CD4-positive, alpha-beta T cell treated with Interferon gamma for 1 hour (primary cell): ENCODE measurements at places on chromosomes 7 and 10.

DNA sequence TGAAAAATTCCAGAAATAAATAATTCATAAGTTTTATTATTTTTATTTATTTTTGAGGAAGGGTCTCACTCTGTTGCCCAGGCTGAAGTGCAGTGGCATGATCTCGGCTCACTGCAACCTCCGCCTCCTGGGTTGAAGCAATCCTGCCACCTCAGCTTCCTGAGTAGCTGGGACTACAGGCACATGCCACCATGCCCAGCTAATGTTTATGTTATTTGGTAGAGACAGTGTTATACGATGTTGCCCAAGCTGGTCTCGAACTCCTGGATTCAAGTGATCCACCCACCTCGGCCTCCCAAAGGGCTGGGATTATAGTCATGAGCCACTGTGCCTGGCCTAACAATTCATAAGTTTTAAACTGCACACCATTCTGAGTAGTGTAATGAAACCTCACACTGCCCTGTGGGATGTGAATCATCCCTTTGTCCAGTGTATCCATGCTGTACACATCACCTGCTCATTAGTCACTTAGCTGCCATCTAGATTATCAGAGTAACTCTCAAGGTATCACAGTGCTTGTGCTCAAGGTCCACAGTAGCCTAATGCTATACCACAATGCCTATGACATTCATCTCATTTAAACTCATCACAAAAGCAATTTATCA is 17.9 kb downstream of the RTKN2 start:
- no peak for DNase-seq

GRCh38 chr7:142774826-142775225 is 4.1 kb downstream of the PRSS2 start:
- no peak for DNase-seq

- no peak for DNase-seq
Measured at GRCh38 chr10:124170631-124171030, 77.2 kb upstream of the CHST15 start.

GRCh38 chr7:80732630-80733029 is 94.2 kb downstream of the CD36 start:
- DNase-seq: no peak

DNA sequence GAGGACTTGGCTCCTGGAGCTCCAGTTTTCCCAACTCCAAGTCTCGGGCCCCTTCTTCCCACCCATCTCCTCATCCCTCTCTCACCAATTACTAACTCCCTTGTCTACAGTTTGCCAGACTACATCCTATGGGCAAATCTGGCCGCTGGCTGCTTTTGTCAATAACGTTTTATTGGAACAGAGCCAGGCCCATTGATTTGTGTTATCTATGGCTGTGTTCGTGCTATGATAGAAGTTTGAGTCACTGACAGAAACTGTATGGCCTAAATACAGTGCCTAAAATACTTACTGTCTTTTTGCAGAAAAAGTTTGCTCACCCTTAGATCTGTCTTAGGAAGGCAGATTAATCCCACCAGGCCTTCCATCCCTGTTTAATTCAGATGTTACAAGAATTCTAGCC is 71.3 kb downstream of the PIP4K2A start:
- DNase-seq: no peak

DNA sequence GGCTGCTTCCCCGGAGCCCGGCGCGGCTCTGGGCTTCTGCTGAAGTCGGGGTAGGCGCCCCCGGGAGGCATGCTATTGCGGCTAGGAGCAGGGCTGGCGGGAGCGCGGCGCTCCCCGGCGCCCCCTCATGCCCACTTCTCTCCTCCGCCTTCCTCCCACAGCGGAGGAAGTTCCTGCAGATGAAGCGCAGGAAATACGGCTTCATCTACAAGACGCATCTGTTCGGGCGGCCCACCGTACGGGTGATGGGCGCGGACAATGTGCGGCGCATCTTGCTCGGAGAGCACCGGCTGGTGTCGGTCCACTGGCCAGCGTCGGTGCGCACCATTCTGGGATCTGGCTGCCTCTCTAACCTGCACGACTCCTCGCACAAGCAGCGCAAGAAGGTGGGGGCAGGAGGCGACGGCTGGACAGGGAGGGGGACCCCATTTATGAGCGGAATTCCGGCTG is 479 bp downstream of the CYP26A1 start:
- no peak for DNase-seq

GRCh38 chr7:105009667-105010503 is 4.1 kb upstream of the KMT2E start:
- DNase-seq: no peak

- DNase-seq: no peak
Measured at GRCh38 chr7:133152875-133153274, 71.0 kb upstream of the CHCHD3 start.

- DNase-seq: no peak
Measured at GRCh38 chr7:22296916-22297315, 60.0 kb downstream of the RAPGEF5 start.

DNA sequence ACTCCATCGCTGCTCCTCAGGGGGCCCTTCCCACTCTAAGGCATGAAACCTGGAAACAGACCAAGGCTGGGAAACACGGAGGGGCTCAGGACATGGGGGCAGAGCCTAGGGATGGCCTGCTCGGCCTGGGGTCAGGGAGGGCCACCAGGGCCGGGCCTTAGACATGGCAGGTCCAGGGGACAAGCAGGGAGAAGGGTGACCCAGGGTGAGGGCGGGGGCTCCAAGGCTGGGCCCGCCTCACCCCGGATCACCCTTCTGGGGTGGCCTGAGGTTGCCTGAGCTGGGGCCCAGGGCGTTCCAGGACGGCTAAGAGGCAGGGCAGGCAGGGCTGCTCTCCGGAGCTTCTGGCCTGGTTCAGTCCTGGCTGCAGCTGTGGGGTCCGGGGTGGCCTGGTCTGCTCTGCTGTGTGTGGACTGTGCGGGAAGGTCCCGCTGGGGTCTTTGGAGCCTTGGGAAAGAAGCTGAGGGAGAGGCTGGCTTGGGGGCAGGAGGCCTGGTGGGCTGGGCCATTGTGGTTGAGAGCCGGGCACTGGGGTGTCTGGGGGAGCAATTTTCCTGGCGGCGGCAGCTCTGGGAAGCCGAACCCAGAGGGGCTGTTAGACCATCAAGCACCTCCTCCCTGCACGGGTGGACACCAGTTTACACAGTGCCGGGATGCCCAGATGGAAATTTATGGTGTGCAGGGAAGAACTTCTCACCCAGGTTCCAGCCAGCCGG is 52.2 kb downstream of the UNCX start:
- DNase-seq: no peak

- DNase-seq: no peak
Measured at GRCh38 chr7:142353147-142354060, 95.5 kb upstream of the PRSS58 start.

DNA sequence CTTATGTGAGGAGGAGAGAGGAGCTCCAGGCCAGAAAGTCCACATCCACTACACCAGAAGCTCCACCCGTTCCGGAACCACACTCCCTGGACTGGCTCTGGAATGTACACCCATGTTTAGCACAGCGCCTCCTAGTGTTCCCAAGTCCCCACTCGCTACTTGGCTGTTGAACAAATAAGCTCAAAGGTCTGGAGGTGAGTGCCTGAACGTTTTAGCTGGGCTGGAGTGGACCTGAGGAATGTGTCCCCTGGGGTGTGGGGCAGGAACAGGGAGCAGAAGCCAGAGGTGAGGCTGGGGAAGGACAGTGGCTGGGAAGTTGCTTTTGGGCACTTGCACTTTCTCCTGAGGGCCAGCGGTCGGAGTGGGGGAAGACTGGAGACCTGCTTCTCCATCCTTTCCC is 164.1 kb upstream of the CDCA7L start:
- no peak for DNase-seq

GRCh38 chr10:132371641-132372081 is 25.3 kb upstream of the PWWP2B start:
- DNase-seq: no peak

DNA sequence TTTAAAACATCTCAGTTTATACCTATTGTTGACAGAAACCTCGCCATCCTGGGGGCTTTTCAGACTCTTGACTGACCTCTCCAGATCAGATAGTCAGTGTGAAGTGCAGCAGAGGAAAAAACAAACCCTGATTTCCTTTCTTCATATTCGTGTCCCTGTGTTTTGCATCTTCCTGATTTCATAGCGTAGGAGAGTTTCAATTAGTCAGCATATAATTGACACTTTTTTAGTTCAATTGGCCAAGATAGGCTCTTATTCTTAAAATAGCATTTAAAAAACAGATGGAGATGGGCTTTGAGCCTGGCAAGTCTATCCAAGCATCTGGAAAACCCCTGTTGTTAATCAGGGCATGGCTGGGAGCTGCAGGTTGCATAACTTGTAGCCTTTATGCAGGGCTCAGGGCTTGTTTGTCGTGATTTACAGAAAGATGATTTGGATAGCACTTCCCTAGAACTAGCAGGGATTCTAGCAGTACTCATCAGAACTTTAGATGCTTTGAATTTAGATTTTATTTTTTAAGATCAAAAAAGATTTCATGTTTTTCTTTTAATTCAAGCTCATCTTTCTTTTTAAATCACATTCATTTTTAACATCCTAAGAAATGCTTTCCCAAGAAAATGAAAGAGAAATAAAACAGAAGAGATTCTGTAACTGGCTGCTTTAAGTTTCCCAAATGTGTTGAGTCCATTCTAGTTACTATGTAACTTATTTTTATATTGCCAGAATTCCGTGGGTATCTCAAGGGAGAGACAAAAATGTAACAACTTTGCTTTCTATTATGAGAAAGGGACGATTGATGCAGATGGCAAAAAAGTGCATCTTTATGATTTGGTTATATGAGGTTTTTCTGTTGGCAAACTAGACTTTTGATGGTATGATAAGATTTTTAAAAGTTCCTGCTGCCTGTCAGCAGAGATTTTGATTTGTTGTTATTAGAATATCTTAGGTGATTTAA is 270.8 kb upstream of the FZD8 start:
- DNase-seq: no peak

DNA sequence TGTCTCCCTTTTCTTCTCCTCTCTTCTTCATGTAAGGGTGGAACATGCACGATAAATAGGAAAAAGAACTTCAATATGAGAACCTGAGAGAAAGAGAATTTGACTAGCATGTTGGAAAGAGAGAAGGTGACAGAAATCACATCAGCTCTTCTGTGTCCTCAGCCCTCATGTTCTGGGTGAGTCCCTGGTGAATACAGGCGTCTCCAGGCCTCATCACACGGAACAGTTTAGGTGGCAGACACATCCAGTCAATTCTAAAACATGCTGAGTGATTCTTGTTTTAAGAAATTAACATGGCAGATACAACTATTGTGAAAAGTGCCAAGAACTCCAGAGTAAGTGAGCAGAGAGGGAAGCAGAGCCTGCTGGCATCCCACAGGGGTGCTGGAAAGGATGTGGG is 96.1 kb downstream of the FAM107B start:
- DNase-seq: no peak

GRCh38 chr7:105178177-105178576 is 164.2 kb downstream of the KMT2E start:
- no peak for DNase-seq

DNA sequence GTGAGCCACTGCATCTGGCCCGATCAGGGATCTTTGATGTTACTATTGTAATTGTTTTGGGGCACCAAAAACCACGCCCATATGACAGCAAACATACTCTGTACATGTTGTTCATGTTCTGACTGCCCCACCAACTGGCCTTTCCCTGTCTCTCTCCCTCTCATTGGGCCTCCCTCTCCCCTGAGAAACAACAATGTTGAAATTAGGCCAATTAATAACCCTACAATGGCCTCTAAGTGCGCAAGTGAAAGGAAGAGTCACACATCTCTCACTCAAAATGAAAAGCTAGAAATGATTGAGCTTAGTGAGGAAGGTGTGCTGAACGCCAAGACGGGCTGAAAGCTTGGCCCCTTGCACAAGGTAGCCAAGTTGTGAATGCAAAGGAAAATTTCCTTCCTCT is 50.3 kb upstream of the SDK1 start:
- no peak for DNase-seq

DNA sequence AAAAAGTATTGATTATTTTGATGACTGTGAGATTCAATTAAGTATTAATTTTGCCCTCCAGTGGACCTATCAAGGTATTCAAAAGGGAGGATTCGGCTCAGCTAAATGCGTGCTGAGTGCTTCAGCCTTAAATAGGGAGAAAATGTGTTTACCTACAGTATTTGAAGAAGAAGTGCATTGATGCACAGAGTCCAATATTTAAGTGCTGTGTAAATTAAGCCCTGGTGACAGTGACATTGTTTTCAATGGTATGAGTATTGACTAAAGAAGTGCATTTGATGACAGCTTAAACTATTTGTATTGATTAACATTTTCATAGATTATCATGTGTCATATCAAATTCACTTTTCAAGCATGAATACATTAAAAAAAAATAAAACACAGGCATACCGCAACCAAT is 106.6 kb downstream of the POU6F2 start:
- no peak for DNase-seq

- DNase-seq: no peak
Measured at GRCh38 chr7:97094284-97094930, 23.1 kb upstream of the SDHAF3 start.

DNA sequence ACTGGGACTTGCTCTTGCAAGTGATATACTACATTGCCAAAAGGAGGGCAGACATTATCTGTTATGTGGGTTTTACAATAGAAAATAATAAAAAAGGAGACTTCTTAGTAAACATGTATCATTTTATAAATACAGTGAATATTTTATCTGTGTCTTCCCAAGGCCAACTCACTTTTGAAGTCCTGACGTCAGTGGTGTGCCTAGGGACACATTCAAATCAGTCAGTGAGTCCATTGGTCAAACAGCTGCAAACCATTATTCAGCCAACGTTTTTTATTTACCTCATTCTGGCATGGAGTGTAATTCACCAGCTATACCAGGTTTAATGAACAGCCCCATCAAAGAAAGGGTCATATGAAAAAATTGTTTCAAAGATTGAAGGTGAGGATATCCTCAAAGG is 263.7 kb downstream of the IPMK start:
- no peak for DNase-seq

DNA sequence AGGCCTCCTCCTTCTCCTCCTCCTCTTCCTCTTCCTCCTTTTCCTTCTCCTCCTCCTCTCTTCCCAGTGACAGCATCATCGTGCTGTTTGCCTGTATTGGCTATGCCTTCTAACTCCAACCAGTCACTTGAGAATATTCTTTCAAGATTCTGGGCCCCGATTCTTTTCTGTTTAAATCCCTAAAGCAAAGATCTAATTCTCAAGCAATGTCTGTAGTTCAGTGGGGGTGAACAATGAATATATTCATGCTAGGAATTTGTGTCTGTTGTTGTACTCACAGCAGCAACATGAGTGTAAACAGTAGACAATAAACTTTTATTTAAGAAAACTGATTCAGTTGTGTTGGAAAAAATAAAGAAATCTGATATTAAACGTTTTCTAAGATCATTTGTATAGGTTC is 30.7 kb downstream of the NUDT5 start:
- no peak for DNase-seq
